ELR (cell line): ENCODE measurements at places on chromosomes 11 and 22.

DNA sequence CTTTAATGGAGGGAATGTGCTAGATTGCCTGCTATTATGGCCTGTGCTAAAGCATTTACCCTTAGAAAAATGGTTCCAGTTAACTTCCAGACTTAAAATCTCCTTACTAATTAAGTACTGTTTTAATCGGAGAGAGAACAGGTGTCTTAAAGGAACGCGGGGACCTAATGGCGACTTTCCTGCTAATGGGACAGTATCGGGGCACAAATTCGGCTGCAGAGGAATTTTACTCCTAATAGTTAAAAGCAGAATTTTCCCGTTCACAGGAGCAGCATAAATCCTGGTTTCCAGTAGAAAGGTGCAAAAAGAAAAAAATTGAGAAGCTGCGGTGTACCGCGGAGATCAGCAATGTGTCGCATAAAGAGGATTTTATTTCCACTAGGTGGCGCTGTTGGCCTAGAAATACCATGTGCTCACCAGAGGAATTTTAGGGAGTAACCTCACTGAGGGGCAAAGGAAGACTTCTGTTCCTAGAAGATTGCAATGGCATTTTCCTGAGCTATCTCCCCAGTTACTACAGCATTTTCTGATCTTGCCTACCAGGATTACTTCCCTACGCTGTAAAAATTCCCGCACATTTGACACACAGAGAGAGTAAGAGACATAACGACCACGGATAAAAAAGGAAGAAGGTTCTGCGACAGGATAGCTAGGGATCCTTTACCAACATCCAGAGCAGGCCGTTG is 44.5 kb downstream of the ZNF280B start:
- DNase-seq, result peak; percentile 63

DNA sequence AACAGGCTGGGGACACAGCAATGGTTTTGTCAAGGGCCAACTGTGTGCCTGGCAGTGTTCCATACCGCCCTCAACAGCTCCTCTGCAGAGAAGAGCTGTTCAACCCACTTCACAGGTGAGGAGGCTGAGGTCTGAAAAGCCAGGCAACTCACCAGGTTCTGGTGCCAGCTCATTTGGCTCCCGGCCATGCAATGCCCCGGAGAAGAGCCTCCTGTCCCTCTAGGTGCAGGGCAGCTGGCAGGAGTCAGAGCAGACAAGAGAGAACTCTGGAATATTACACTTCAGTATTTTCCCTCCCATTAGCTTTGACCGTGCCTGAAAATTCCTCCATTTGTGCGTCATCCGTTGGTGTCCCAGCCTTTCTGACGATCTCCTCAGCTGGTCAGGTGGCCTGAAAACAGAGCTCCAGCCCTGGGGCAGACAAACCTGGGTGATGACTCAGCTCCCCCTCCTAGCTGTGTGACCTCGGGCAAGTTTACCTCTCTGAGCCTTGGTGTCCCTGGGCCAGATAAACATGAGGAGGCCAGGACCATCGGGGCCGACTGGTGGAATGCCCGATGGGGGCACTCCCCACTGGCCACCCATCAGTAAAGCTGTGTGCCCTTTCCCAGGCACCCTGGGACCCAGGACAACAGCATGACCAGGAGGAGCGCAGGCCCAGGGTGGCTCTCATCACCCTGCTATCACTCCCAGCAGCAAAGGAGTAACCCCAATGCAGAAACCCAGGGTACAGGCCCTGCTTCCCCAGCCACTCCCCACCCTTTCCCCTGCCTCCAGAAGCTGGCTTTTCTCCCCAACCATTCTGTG is 9.6 kb upstream of the C1QTNF6 start:
- peak; percentile 91 for DNase-seq

DNA sequence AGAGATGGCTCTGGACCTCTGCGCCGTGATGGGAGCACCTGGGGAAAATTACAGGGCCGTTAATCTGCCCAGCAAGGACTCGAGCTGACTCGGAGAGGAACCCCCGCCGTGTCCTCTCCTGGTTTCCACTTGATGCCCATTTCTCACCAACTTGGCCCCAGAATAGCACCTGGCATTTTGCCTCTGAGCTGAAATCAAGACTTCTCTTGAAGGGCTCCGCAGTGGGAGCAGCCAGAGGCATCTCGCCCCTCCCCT is 19.0 kb upstream of the CABP7 start:
- DNase-seq, result no peak

GRCh38 chr11:111601979-111602864 is at the start of gene SIK2:
Gene SIK2 (plus strand): TSS chr11:111602449. CDS start chr11:111602564, 115 bp downstream.
- DNase-seq, result peak; percentile 95

- DNase-seq, result no peak
These were observed 572.9 kb downstream of the NTM start for GRCh38 chr11:131943295-131943694.

- no peak for DNase-seq
These were observed 3.9 kb downstream of the MFNG start for GRCh38 chr22:37482244-37482643.

DNA sequence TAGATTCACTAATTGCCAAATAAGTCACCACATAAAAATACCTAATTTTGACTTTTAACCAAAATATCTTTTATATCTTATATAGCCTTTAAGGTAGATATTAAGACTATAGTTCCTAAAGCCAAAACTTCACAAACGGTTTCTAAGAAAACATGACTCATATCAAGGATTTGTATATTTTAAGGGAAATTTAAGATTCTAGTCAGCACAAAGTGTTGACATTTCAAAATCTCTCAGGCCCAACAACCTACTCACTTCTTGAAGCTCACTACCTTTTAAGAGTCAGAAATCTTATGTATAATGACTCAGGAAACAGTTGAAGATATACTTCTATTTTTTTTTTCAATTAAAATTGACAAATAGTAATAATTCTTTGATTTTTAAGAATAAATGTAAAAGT is 221.9 kb downstream of the SBF2 start:
- DNase-seq, result peak; percentile 48

DNA sequence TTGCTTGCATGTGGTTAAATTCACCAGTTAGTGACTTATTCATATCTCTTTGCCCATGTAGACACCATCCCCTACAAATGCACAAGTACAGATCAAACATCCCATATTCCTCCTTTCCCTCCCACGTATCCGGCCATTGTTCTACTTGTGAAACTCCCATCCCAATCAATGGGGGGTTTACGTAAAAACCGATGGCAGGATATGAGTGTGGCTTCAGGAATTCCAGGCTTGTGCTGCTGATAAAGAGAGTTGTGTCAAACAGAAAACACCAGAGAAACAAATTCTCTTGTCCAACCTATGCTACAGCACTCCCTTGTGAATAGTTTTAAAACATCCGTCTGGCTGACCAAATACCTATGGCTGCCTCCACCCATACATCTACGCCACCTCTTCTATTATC is 15.5 kb downstream of the FLI1 start:
- peak; percentile 97 for DNase-seq

- DNase-seq, result no peak
These were observed 92.0 kb downstream of the PPP6R3 start for GRCh38 chr11:68552542-68552941.

GRCh38 chr11:128518493-128519207 is 68.7 kb downstream of the ETS1 start:
- DNase-seq, result peak; percentile 65

- DNase-seq, result no peak
These were observed 32.9 kb upstream of the SYT13 start for GRCh38 chr11:45319077-45319476.

- no peak for DNase-seq
These were observed 88.0 kb upstream of the KCNQ1OT1 start for GRCh38 chr11:2787816-2788167.

DNA sequence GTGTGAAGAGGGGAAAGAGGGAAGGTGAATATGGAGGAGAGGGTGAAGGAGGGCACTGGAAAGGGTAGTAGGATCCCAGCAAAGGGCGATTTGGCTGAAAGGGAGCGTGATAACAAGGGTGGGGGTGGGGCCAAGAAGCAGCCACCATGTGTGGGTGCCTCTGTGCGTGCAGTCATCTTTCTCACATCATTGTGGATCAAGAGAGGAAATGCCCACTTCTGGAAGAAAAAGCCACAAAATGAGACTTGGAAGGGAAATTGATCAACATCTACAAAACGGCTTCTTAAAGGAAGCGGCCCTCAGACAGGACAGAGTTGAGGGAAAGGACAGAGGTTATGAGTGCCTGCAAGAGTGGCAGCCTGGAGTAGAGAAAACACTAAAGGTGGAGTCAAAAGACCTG is 1.2 kb upstream of the CXCR5 start:
- no peak for DNase-seq

GRCh38 chr22:17570851-17571631 is 7.7 kb downstream of the SLC25A18 start:
- DNase-seq, result peak; percentile 76

- DNase-seq, result peak; percentile 52
These were observed 476.7 kb upstream of the CCDC179 start for GRCh38 chr11:23336961-23337360.

GRCh38 chr22:44392446-44392921 is 79.7 kb upstream of the SHISAL1 start:
- peak; percentile 9 for DNase-seq

- DNase-seq, result no peak
These were observed 453.6 kb downstream of the MN1 start for GRCh38 chr22:27347951-27348350.
